ENCODE measurements at places on chromosomes 1 and 21. TPM values are rescaled to one million over a fixed set of nuclear protein-coding genes. Genes with fewer than 3 reads are reported as not detected.

Gene GON4L
- 78.4 TPM for polyA plus RNA-seq

DNA sequence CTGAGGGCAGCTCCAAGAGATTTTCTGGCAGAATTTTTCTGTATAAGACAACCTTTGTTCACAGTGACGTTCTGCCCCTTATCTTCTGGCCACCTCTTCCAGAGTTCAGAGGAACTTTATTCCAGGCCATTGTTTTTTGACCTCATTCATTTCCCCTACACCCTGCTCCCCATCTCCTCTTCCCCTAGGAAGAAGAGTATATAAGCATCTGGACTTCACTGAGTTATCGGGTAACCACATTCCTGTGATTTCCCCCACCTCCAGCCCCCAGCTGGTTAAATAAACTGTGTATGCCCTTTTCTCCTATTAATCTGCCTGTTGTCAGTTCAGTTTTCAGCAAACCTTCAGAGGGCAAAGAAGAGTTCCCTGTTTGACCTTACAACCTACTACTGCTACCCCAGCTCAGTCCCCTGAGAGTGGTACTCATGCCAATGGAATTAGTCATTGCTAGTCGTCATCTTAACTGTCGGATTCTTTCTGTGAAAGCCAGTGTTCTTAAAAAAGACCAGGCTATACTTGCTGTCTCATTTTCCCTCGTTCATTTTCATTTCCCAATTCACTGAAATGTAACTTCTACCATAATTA lies 14.3 kb upstream of the ALG14 start:
- DNase-seq: peak; percentile 8

Gene MTMR11
- polyA plus RNA-seq: 35.7 TPM

DNA sequence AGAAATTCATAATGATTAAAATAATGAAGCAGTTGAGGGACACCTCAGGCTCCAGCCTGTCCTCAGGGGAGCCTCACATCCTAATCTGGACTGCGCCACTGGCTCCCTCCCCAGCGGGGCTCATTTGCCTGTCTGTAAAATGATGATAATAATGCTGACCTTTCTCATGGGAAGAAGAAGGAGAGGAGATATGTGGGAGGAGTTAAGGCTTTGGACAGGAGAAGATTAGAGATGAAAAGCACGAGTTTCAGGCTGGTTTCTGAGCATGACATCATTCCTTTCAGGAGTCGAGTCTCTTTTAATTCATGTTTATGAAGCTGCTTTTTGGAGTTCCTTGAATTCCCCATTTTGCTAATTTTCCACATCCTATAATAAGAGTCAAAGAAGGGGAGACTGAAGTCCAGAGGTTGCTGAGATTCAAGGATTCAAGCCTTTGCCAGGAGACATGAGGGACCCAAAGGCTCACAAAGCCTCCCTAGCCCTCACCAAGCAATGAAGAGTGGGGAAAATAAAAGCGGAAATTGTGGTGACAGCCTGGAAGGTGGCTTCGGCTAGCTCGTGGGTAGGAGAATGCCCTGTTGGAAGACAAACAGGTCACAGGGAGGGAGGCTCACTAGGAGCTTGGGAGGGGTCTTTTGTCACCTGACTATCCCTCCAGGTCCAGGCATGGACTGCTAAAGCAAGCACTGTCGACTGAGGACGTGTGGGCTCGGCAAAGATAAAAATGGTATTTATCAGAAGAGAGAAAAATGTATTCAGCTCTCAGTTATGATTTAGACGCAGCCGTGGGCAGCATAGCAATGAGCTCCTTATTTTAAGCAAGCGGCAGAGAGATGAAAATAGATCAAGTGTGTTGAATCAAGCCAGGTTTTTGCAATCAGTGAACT lies 27.5 kb upstream of the STMN1 start:
- DNase-seq: no peak

GRCh38 chr21:46124083-46124925 lies 26.4 kb downstream of the COL6A2 start:
- DNase-seq: no peak

DNA sequence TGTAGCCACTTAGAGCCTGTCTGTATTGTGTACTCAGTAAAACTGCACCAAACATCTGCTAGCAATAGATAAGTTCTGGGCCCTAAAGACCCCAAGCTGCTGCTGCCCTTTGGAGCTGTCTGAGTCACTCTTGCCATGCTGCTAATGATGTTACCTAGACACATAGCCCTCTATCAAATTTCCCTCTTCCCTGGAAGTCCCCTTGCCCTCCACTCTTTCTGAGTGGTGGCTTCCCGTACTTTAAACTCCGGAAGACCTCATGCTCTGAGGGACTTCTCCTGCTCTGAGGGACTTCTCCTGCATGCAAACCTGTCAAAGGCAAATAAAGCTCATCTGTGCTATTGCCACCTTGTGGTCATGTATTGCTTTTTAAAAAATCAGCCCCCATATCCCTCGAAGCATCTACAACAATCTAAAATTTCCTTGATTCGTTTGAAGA lies 34.0 kb downstream of the FH start:
- no peak for DNase-seq
